ENCODE measurements at places on chromosomes 1 and 21. TPM values are rescaled to one million over a fixed set of nuclear protein-coding genes. Genes with fewer than 3 reads are reported as not detected.
A peak's percentile ranks its signal among the peaks of the same experiment; 100 is the strongest.

PTAFR gene
- 1.6 TPM for total RNA-seq

CFHR3 gene
- total RNA-seq, result 0.22 TPM

RPTN gene
- total RNA-seq, result not detected

LRRC8C gene
- 5.6 TPM for total RNA-seq

EVA1C gene
- 44.6 TPM for total RNA-seq

DIO1 gene
- 313 TPM for total RNA-seq

- H3K36me3 ChIP-seq, result no peaks in the 10 kb centered on the region
- H3K27me3 ChIP-seq, result no peaks in the 10 kb centered on the region
- H3K4me1 ChIP-seq, result peaks cover 22% of the 10 kb centered on the region
- DNase-seq, result no peak
- H3K4me3 ChIP-seq, result no peak overlapping the region
Observed at GRCh38 chr1:24468685-24469316, 33.8 kb upstream of the RCAN3 start.

GRCh38 chr1:12339396-12339795 is 109.6 kb downstream of the VPS13D start:
- H3K27me3 ChIP-seq, result no peaks in the 10 kb centered on the region
- no peak overlapping the region for H3K27ac ChIP-seq
- no peak for DNase-seq
- no peaks in the 10 kb centered on the region for H3K36me3 ChIP-seq
- H3K4me3 ChIP-seq, result no peak overlapping the region

GRCh38 chr1:117537291-117537920 is 68.4 kb upstream of the TENT5C start:
- no peaks in the 10 kb centered on the region for H3K27me3 ChIP-seq
- DNase-seq, result peak; percentile 84
- no peaks in the 10 kb centered on the region for H3K36me3 ChIP-seq
- H3K27ac ChIP-seq, result no peak overlapping the region
- H3K4me1 ChIP-seq, result peaks cover 10% of the 10 kb centered on the region
- H3K4me3 ChIP-seq, result no peak overlapping the region

DNA sequence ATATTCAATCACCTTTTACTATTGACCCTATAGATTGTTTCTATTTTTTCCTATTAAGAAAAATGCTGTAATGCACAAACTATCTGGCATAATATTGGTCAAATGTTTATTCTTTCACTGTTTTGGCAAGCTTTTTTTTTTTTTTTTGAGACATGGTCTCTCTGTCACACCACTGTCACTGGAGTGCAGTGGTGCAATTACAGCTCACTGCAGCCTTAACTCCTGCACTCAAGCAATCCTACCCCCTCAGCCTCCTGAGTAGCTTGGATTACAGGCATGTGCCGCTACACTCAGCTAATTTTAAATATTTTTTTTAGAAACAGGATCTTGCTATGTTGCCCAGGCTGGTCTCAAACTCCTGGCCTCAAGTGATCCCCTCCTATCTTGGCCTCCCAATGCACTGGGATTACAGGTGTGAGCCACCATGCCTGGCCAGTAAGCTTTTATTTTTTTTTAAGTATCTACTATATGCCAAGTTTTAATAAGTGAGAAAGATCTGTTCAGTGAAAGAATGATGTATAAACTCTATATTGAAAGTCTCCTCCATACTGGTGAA is 3.4 kb downstream of the CDC7 start:
- peaks cover 6% of the 10 kb centered on the region for H3K4me1 ChIP-seq
- H3K4me3 ChIP-seq, result no peak overlapping the region
- H3K27ac ChIP-seq, result no peak overlapping the region
- no peak for DNase-seq
- H3K27me3 ChIP-seq, result no peaks in the 10 kb centered on the region

GRCh38 chr1:41650028-41650880 is 165.8 kb upstream of the EDN2 start:
- peak; percentile 95 for DNase-seq
- H3K27ac ChIP-seq, result peak overlapping the region; percentile 58
- no peaks in the 10 kb centered on the region for H3K36me3 ChIP-seq
- H3K4me1 ChIP-seq, result peaks cover 15% of the 10 kb centered on the region
